Activated T-cell treated with anti-CD3 and anti-CD28 coated beads for 1 hour (primary cell): ENCODE measurements at places on chromosomes 7 and 10.

DNA sequence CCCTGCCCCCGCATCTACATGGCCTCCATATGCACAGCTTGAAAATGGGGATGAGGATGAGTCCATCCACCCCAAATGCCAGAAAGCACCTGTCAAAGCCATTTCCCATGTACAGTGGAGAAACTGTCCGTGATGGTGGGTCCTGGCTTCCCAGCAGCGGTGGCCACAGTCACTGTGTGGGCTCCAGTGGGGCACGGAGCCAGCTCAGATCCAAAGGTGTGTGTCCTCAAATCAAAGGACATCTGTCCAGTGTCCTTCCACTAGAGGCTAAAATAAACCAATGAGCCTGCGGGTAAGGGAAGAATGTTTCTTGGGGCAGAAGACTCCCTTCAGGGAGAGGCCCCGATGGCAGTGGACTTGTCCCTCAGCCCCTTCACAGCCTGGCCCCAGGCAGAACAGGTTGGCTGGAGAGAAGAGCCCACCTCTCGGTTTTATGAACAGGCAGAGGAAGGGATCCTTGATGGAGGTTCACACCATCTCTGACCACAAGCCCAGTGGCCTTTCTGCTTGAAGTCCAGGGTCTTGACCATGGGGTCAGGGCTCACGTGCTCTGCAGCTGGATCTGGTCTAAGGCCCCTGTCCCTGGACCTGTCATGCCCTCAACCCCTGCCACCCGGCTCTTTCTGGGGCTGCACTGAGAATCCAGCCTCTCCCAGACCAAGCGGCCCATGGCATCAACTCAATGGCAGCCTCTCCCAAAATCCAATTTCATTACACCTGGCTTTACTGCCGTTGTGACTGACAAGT is 106.9 kb downstream of the TCERG1L start:
- no peak for DNase-seq

GRCh38 chr7:25753837-25754236 is 398.2 kb upstream of the NFE2L3 start:
- no peak for DNase-seq

- DNase-seq: no peak
Observed at GRCh38 chr10:78803710-78804109, 265.1 kb upstream of the ZMIZ1 start.

DNA sequence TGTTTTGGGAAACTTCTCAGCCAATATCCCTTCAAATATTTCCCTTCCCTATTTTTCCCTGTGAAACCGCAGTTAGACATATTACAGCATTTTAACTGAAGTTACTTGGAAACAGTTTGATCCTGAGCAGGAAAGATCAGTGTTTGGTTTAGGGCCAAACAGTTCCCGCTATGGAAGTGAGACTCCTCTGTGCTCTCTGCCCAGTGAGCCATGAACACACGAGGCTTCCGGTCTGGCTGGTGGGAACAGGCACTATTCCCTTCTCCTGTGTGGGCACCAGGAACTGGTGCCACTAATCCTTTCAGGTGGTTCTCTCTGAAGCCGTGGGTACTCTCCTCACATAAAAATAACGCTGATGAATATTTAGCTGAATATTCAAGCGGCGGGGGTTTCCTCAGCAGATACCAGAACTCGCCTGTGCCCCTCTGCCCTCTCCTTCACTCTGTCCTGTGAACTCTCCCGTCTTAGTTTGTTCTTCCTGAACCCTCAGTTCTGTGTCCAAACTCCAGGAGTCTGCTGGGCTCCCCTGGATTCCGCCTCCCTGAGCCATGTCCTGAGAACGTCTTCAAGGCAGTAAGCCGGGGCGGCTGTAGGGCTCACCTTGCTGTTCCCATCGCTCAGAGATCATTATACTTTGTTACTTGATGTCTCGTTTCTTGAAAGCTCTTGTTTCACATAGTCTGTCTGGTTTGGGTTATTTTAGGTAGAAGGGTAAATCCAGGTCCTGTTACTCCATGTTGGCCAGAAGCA is 25.7 kb downstream of the FOXL3 start:
- DNase-seq: no peak

GRCh38 chr7:68216051-68216450 is 1219.4 kb downstream of the TYW1 start:
- DNase-seq: no peak

GRCh38 chr7:159116581-159117339 is 27.9 kb downstream of the VIPR2 start:
- no peak for DNase-seq

DNA sequence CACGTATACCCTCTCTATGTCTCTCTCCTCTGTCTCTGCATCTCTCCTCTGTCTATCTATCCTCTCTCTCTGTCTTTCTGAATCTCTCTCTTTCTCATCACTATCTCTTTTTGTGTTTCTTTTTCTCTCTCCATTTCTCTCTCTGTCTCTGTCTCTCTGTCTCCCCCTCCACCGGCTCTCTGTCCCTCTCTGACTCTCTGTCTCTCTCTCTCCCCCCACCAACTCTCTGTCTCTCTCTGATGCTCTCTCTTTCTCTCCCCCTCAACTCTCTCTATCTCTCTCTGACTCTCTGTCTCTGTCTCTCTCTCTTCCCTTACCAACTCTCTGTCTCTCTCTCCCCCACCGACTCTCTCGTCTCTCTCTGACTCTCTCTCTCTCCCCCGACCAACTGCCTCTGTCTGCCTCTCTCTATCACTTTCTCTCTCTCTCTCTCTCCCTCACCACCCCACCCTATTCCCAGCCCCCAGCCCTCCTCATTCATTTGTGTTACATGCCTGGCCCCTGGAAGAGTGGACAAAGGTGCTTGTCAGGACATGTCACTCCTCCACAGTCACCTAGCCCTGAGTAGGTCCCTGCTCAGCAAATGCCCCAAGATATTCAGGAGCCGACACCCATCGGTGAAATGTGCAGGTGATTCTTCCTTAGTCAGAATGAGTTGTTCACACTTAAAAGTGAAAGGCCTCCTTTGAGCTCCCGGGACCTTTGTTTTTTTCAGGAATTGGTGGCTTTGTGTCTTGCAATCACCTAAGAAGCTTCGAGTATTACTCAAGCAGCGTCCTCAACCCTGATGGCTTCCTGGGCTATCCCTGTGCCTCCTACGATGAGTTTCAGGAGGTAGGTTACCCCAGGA is 13.6 kb downstream of the PNLIPRP2 start:
- DNase-seq: no peak

- DNase-seq: no peak
Observed at GRCh38 chr10:102813734-102814452, 23.3 kb downstream of the CYP17A1 start.

GRCh38 chr7:46424934-46425333 is 503.9 kb upstream of the IGFBP3 start:
- no peak for DNase-seq

DNA sequence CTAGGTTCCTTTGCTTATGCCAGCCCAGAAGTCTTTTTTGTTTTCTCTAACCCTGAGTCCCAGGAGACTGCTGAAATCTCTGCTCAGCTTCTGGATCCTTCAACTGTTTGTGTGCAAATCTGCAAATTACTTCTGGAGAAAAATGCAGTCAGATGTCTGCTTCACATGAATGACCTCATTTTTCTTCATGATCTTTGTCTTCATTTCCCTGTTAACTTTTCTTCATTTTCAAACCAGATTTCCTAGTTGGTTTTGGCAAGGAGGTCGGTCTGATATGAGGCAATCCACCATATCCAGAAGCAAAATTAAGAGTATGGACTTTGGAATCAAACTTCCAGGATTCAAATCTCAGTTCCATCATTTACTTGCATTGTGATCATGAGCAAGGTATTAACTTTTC is 66.8 kb downstream of the ZNF503 start:
- DNase-seq: no peak

GRCh38 chr10:6770846-6771245 is 190.8 kb upstream of the PRKCQ start:
- DNase-seq: no peak

GRCh38 chr10:5650664-5651387 is 15.6 kb downstream of the ASB13 start:
- no peak for DNase-seq

GRCh38 chr10:27225011-27225590 is 15.5 kb downstream of the ACBD5 start:
- no peak for DNase-seq

DNA sequence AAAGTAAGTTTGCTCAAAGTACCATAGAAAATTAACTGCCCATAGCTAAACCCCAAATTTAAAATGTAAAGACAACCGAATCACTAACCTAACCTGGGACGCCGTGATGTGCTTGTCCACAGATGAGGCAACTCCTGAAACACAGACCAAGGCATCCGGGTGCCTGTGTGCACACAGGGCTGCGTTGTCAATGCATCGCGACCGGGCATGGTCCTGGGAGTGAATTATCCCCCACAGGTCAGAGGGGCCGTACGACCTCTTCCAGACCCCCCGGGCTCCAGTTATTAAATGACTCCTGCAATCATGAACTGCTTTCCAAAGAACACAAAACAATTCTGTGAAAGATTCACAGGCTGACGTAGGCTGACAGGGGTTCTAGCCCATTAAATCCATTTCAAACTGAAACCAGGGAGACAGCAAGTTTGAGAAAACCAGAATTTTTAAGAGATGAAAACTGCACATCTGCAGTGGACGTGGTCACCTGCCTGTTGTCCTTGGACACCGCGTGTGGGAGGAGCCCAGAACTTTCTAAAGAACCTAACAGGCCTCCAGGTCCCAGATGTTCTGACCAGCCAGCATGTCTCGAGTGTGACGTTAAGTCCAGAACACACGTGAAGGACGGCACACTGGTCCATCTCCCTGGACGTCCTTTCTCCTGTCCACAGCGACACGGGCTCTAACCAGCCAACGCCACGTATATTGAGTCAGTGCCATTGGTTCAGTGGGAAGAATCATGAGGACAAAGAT is 297.8 kb downstream of the DNAJB6 start:
- DNase-seq: no peak

DNA sequence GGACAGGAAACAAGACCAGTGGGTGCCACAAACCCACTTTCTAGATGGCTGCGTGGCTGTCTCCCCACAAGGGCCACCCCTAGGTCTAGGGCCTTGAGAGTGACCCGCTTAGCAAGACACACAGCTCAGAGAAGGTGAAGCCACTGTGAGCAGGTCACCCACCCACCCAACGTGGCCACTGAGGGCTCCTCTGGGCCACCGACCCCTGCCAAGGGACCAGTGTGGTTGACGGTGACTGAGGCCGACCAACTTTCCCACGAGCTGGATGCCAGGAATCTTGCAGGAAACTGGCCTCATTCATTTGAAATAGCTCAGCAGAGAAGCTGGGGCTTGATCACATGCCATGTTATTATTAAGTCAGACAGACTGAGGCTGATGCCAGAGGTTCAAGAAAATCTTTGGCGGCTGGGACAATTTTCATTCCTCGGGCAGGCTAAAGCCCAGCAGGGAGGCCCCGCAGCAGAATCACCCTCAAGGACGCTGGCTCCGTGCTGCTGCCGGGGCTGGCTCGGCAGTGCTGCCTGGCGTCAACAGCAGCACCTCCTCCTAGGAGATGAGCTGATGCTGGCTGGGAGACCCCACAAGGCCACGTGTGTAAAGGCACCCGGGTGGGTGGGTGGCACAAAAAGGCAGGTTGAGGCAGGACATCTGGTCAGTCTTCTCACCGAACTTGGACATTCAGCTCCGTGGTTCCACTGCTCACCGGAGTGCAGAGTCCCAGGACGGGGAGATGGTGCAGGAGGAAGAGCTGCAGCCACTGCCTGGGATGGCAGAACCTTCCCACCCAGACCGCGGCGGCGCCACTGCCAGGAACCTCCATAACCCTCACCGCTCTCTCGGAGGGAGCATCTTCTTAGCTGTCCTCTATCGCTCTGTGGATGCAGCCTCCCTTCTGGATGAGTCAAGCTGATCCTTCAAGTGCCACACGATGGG is 57.8 kb downstream of the ZRANB1 start:
- no peak for DNase-seq

DNA sequence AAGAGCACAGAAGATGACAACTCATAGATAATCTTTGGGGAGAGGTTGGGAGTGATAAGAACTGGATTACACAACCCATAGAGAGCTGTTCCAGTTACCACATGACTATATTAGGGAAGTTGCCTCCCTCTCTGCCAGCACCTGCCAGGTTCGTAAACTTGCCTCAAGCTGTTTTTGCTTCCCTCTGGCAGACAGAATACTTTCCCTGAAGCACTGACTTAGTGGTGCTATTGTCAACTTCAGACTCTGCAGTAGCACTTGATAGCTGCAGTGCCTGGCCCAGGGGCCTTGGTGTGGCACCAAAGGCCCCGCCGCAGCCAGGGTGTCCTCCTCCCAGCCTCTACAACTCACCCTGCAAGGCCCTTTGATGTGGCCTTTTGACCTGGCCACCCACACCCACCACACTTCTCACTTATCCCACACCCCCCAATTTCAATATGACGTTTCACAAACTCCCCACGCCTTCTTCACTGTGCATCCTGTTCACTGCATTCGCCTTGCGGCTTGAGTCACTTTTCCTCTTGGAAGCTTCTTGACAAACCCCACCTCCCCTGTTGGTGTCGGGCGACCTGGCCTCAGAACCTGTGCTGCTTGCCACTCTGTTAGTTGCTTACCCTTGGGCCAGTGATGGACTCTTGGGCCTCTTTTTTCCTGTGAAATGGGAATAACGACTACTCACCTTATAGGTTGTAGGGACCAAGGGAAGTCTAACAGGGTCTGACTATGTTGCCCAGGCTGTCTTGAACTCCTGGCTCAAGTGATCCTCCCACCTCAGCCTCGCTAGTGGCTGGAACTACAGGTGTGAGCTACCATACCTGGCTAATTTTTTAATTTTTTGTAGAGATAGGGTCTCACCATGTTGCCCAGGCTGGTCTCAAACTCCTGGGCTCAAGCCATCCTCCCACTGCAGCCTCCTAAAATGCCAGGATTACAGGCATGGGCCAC is 50.2 kb upstream of the PODXL start:
- DNase-seq: no peak

- no peak for DNase-seq
Observed at GRCh38 chr10:65294329-65294728, 1631.5 kb upstream of the LRRTM3 start.

DNA sequence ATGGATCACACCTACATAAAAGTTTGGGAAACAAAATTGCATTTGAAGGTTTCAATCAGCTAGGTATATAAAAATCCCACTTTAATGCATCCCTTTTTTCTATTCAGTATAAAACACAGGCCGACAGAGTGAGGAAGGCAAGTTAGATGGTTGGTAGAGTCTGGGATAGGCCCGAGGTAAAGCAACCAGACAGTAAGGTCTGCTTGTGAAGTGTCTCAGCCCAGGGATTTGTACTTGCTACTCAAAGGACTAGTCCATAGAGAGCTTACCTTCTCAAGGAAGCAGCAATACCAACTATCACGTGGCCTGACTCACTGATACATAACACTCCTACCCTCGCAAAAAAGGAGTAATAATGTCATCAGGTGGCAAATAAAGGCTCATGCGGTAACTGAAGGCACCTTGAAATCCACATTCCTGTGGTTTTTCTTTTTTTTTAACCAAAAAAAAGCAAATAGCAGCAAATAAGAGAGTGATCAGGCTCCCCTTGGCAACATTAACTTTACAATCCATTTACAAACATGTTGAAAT is 56.2 kb upstream of the ATP6V0A4 start:
- no peak for DNase-seq

DNA sequence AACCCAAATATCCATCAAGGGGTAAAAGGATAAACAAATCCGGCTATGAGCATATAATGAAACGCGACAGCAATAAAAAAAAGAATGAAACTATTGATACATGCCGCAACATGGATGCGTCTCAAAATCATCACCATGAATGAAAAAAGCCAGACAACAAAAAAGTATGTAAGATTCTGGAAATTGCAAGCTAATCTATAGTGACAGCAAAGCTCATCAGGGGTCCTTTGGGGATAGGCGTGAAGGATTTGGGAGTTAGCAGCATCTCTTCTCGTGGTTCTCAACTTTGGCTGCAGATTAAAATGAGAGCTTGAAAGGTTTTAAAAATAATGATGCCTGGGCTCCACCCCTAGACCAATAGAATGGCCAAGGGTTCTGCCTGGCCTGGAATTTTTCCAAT is 46.0 kb upstream of the ELN start:
- DNase-seq: no peak
